ENCODE measurements at places on chromosomes 5 and 9.

DNA sequence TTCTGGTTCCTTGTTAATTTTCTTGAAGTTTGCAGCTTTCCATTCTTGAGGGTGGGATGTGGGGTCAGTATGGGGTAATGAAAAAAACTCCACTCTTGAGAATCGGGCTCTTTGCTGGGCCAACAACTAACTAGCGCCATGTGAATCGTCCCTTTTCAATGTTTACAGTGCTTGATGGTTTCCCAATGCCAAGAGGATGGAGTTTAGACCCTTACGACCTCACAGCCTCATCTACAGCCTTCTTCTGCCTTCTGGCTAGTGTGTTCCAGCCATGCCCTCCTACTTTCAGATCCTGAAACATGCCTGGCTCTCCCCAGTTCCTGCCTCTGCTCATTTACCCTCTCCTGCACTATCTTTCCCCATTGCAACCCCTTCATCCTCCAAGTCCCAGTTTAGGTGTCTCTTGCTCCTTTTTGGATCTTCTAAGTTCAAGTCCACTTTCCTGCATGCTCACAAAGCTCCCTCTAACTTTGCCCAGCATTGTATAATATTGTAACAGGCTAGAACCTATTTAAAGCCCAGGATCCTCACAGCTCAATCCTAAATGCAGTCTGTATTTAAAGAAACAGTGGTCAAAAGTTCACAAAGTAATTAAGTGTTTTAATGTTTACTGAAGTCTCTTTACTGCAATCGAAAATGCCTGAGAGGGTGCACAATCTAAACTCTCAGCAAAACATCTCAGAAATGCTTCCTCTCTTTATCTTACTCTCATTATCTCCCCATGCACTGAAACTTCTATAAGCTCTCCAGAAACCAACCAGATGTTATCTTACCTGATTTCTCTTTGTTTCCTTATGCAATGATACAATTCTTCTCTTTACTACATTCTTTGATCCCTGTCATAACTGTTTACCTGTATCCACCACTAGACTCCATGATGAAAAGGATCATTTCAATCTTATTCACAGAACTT lies 20.6 kb upstream of the CAST start:
- DNase-seq: no peak

- no peak for DNase-seq
Measured at GRCh38 chr5:14821100-14821845, 50.3 kb downstream of the ANKH start.

DNA sequence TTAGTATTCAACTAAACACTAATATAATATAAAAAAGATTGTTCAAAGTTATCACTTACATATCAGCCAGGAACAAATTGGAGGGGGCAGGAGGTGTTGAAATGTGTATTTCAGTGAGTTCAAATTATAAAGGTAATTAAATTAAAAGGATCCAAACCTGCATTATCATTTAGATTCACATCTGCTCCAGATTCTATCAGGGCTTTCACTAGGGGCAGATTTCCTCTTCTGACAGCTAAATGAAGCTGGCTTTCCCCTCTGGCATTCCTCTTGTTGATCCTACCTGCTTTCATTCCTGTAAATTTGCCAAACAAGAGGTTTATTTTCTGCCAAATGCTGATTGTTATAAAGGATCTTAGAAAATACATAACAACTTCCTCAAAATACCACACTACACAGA lies 86.3 kb upstream of the GCNT4 start:
- no peak for DNase-seq

GRCh38 chr5:169576181-169576598 lies 7.4 kb upstream of the SPDL1 start:
- no peak for DNase-seq

DNA sequence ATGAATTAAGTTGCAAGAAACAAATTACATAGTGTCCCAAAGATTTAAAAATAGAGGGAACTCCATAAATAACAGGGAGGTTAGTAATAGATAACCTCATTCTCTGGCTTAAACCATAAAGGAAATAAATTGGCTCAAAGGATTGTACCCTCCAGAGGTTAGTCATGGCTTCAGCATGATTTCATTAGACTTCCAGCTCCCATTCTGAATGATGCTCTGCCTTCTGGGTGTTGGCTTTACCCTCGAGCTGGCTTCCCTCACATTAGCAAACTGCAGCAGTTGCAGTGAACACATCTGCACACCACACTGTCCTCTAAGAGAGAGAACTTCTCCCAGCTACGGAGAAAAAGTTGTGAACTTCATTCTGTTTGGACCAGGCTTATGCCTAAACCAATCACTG lies 70.4 kb downstream of the RGS7BP start:
- no peak for DNase-seq

- DNase-seq: no peak
Measured at GRCh38 chr5:150700246-150700593, 642 bp downstream of the RBM22 start.

GRCh38 chr5:56816546-56817081 lies 1.3 kb downstream of the MAP3K1 start:
- DNase-seq: peak; percentile 87

DNA sequence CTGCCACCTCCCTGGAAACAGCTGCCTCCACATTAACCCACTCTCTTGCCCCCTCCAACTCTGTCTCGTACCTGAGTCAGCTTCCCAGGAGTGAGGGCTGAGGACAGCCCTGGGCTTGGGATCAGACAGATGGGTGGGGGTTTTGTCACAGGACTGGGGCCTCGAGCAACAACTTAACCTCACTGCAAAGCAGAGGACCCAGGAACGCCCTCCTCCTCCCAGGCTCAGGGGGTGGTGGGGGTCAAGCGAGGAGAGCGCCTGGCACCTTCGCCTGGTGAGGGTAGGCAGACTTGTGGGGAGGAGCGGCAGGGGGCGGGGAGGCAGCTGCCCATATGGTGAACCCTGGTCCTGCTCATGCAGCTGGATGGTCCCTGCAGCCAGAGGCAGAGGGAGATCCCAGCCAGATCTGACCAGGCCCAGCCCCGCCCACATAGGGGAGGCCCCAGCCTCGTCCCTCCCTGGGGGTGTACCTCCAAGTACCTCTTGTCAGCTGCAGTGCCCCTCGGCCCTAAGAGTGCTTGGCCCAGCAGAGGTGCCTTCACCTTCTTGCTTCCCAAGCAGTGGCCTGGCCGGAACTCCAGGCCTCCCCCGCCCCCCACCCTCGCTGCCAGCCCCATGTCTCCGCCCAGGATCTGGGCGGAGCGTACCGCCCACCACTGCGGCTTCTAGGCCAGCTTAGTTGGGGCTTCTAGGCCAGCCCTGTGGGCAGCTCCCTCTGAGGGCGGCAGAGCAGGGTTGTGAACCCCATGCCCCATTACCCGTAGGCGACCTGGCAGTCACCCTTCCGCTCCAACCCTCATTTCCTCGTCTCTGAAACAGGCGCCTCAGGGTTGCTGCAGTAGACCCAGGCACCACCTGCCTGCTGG lies at the start of gene SARDH:
Gene SARDH (minus strand): TSS at position 579 of the 866 bp plus-strand sequence. CDS start 4,179 bp downstream, outside the sequence.
- DNase-seq: peak; percentile 71

DNA sequence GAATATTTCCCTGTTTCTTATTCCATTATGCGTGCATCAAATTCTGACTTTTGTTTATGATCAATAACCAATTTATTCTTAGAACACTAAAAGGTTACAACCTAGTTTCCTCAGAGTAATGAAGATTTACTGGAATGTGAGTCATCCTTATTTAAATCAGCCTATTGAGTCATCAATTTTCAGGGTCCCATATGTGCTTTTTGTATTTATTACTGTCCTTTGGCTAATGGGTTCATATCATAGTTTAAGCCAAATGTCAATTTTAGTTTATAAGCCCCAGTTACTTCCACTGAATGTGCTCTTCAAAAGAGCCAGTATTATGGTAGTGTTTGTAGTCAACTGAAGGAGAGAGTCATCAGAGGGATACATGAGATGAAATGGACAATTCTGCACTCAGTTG lies 359.2 kb downstream of the PRR16 start:
- DNase-seq: no peak

Measured in cardiac septum (tissue), 1 donor.